Activated CD8-positive, alpha-beta T cell treated with anti-CD3 and anti-CD28 coated beads, Interleukin-2, amount 10 ng/mL, durations not matched to agents 7 days and 5 days (primary cell): ENCODE measurements at places on chromosomes 1 and 21. TPM values are rescaled to one million over a fixed set of nuclear protein-coding genes. Genes with fewer than 3 reads are reported as not detected.
A peak's percentile ranks its signal among the peaks of the same experiment; 100 is the strongest.

GRCh38 chr1:206924592-206925105 is 2.9 kb upstream of the FCMR start:
- H3K27ac ChIP-seq = no peak overlapping the region
- peak; percentile 50 for DNase-seq
- H3K4me3 ChIP-seq = no peak overlapping the region
- peaks cover 28% of the 10 kb centered on the region for H3K4me1 ChIP-seq
- H3K36me3 ChIP-seq = peaks cover 10% of the 10 kb centered on the region

GRCh38 chr1:152972196-152972886 is 1.9 kb downstream of the SPRR4 start:
- no peaks in the 10 kb centered on the region for H3K27me3 ChIP-seq
- H3K36me3 ChIP-seq = no peaks in the 10 kb centered on the region

Gene ASTN1
- total RNA-seq = not detected

Gene MROH9
- not detected for total RNA-seq

Gene CLCA4
- total RNA-seq = not detected

Gene TRABD2B
- not detected for total RNA-seq
